ENCODE measurements at places on chromosomes 12 and 14.

GRCh38 chr12:41905073-41905758 lies 239.5 kb downstream of the GXYLT1 start:
- DNase-seq, result no peak

GRCh38 chr12:120100630-120101029 lies 15.9 kb downstream of the RAB35 start:
- DNase-seq, result peak; percentile 93

DNA sequence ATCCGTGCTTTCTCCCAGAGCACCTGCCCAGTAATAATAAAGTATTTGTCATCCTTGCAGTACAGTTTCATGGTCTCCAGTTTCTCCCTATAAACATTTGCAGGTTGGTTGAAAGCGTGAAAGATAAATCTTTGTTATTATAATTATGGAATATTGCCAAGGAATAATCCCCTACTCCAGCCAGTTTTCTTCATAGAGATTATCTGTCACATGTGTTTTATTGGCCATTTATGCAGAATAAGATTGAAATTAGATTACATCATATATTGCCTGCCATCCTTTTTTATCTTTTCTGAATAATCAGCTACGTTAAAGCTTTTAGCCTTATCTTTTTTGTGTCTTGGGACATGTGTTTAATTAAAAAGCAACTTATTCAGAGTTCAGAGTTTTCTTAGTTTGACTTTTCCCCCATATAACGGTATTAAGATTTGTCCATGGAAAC lies 168.0 kb downstream of the KICS2 start:
- DNase-seq, result no peak

GRCh38 chr12:124385219-124385969 lies 90.5 kb downstream of the RFLNA start:
- no peak for DNase-seq

GRCh38 chr14:102973706-102974285 lies 51.3 kb downstream of the AMN start:
- DNase-seq, result no peak

- DNase-seq, result peak; percentile 74
Measured at GRCh38 chr14:96631621-96632362, 129.6 kb downstream of the PAPOLA start.

- peak; percentile 93 for DNase-seq
Measured at GRCh38 chr12:14554281-14555007, 13.2 kb downstream of the PLBD1 start.

- peak; percentile 67 for DNase-seq
Measured at GRCh38 chr12:132239796-132240668, 89.4 kb downstream of the GALNT9 start.

DNA sequence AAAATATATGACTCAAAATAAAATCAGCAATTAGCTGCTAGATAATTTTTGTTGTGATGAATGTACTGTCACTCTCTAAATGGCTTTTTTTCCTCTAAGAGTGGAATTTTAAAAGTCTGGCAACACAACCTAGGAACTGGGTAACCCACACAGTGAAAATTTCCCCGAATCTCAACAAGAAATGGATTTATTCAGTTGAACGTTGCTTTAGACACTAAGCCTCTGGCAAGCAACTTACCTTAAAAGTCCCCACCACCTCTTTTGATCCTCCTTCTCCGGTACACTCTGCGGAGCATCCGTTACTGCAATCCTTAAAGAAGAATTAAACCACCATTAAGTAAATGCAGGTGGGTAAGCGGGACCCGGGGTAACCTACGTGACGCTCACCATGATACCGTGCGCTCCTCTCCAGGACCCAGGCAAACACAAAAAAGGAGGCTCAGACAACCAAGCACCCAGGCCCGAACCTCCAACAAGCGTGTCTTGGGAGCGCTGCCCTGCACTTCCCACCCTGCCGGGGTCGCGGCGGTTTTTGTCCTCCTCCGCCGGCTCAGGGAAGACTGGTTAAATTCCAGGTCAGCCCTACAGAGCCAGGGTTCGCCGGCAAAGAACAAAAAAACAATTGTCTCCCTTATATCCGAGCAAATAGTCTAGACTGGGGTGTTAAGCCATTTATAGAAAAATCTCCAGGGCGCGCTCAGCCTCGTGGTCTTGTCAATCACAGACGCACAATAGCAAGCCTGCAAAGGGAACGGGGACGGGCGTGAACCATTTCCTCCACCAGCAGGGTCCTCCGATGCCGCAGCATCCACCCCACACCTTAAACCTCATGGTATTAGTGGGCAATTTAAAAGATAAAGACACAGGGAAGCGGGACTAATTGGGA lies 47.1 kb downstream of the BCAT1 start:
- no peak for DNase-seq

DNA sequence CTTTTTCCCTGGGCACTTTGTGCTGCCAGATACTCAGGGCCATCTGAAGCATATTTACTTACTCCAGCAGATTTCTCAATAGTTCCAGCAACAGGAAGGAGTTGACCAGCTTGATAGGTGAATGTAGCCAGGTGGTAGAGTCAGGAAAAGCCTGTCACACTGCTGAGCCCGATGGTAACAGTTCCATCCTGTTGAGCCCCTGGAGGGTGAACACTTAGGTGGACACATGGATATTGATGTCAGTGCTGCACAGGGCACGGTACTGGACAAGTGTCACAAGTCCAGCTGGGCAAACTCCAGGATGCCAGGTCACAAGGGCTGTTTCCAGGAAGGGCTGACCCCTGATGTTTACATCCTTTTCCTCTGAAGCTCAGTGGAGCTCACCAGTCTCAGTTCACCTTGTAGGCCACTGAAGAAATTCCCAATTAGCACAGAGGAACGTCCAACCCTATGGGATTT lies 2.3 kb upstream of the SMOC1 start:
- DNase-seq, result no peak

All from posterior vena cava (tissue), 2 donors.